ENCODE measurements at places on chromosomes 13 and 19. TPM values are rescaled to one million over a fixed set of nuclear protein-coding genes. Genes with fewer than 3 reads are reported as not detected.

The IZUMO2 gene
- not detected for total RNA-seq

The ZNF610 gene
- 2.3 TPM for total RNA-seq

The SHISA7 gene
- total RNA-seq: not detected

The CD70 gene
- total RNA-seq: 0.09 TPM

DNA sequence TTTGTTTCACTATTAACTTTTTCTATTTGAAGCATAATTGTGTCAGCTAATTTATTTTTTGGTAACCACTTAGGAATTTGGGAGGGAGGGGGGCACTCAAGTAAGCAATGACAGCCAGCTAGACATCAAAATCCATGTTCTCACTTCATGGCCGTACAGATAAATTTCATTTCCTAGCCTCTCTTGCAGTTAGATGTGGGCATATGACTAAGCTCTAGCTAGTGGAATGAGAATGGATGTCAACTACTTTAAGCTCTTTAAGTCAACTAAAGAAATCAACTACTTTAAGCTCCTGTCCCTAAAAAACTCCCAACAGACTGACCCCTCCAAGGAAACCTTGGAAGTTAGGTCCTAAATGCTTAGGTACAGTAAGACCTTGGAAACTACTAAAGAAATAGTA is 92.0 kb downstream of the KCNRG start:
- no peak for DNase-seq
